ENCODE measurements at places on chromosomes 13 and 19. TPM values are rescaled to one million over a fixed set of nuclear protein-coding genes. Genes with fewer than 3 reads are reported as not detected.

Gene PLEKHG2
- total RNA-seq, result 25.5 TPM

Gene CBY2
- not detected for total RNA-seq

Gene LGALS7
- total RNA-seq, result not detected

Gene TRIM13
- total RNA-seq, result 19.9 TPM

Gene ZNF724
- total RNA-seq, result 6.7 TPM

All from smooth muscle cell of trachea (primary cell).